ENCODE measurements at places on chromosomes 2 and 18. TPM values are rescaled to one million over a fixed set of nuclear protein-coding genes. Genes with fewer than 3 reads are reported as not detected.

The DNAH7 gene
- total RNA-seq: 0.24 TPM

The HOXD1 gene
- total RNA-seq: not detected

DNA sequence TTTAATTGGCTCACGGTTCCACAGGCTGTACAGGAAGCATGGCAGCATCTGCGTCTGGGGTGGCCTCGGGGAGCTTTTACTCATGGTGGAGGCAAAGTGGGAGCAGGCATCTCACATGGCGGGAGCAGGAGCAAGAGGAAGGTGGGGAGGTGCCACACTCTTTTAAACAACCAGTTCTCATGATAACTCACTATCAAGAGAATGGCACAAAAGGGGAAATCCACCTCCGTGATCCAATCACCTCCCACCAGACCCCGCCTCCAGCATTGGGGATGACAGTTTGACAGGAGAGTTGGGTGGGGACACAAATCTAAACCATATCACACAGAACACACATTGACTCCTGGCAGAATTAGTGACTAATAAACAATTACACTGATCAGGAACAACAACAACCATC is 68.6 kb upstream of the ACKR3 start:
- peaks cover 12% of the 10 kb centered on the region for H3K36me3 ChIP-seq
- no peaks in the 10 kb centered on the region for H3K4me1 ChIP-seq
- peaks cover 4% of the 10 kb centered on the region for H3K27me3 ChIP-seq
- H3K4me3 ChIP-seq: no peak overlapping the region

DNA sequence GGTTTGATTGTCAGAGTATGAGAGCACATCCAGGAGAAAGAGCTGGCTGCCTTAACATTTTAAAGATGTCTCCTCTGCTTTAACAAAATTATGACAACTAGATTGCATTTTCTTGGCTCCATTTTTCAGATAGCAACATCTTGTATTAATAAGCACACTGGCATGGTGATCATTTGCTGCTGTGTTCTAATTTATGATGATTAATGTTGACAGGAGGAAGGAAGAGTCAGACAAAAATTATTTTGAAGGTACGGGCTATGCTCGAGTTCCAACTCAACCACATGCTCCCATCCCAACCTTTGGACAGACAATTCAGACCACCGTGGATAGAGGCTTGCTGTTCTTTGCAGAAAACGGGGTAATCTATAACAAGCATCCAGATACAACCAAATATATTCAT is 98.2 kb upstream of the TTC39C start:
- H3K27me3 ChIP-seq: peaks cover 8% of the 10 kb centered on the region
- no peak overlapping the region for H3K27ac ChIP-seq
- H3K4me3 ChIP-seq: no peak overlapping the region
- no peaks in the 10 kb centered on the region for H3K36me3 ChIP-seq

DNA sequence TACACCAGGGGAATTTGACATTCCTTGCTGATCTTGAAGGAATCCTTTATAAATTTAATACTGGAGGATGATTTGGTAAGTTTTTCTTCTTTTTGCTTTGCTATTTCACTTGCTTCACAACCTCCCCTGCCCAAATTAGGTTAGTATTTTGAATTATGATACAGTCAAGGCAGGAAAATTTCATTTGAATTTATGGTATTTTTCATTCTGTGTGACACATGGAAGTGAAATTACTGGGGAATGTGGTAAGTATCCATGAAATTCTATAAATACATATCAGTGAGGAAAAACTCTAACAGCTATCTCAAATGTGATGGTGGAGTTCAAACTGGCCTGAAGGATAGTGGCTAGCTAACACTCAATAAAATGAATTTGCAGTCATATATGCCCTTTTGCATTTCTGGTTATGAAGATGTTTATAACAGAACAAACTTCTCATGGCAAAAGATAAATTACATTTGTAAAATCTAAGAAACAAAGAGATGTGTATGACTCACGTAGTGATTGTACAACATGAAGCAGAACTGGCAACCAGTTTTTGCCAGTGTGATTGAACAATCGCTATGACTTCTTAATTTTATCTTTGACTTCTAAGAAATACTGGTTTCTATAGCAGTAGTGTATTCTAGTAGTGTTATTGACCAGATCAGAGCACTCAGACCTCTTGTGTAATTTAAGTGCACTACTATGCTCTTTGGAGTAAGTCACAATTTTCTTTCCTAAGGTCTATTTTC is 152.6 kb downstream of the IKZF2 start:
- H3K36me3 ChIP-seq: peaks cover 9% of the 10 kb centered on the region
- H3K4me3 ChIP-seq: peak overlapping the region; percentile 35
- DNase-seq: peak; percentile 33

- no peak for DNase-seq
- no peak overlapping the region for H3K27ac ChIP-seq
- no peaks in the 10 kb centered on the region for H3K36me3 ChIP-seq
Measured at GRCh38 chr2:59322870-59323269, 1081.7 kb upstream of the FANCL start.
